ENCODE measurements at places on chromosomes 7 and 10. TPM values are rescaled to one million over a fixed set of nuclear protein-coding genes. Genes with fewer than 3 reads are reported as not detected.

FLNC gene
- 193 TPM for total RNA-seq

ACBD7 gene
- total RNA-seq: 0.99 TPM

CDK14 gene
- total RNA-seq: 44.8 TPM

RNF148 gene
- 0.63 TPM for total RNA-seq

PNLIP gene
- total RNA-seq: not detected

PAPSS2 gene
- 96.9 TPM for total RNA-seq

SYCE1 gene
- 0.09 TPM for total RNA-seq

LANCL2 gene
- total RNA-seq: 27.3 TPM

GPR37 gene
- 7.0 TPM for total RNA-seq

IFIT1B gene
- total RNA-seq: not detected

CYP3A7 gene
- total RNA-seq: 0.74 TPM

SPRN gene
- total RNA-seq: 0.82 TPM

ELOVL3 gene
- total RNA-seq: 0.09 TPM
